ENCODE measurements at places on chromosomes 4 and X.

DNA sequence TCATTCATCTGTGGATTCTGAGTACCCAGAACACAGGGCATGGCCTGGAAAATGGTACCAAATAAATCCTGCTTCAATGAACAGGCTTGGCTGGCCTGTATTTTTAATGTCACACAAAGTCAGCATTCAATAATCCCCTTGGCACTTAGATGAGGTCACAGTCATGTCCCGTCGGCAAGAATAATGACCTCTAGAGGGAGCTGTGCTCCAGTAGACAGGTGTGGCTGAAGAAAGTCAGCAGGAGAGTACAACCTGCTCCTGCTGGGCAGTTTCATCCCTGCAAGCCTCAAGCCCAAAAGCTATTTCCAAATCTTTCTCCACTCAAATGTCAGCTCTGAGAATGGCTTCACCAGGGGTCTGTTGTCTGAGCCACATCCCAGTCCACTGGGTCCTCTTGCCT is 404.0 kb upstream of the F9 start:
- no peak for DNase-seq

- no peak for DNase-seq
These were observed 36.3 kb downstream of the SH3BGRL start for GRCh38 chrX:81238166-81238565.

DNA sequence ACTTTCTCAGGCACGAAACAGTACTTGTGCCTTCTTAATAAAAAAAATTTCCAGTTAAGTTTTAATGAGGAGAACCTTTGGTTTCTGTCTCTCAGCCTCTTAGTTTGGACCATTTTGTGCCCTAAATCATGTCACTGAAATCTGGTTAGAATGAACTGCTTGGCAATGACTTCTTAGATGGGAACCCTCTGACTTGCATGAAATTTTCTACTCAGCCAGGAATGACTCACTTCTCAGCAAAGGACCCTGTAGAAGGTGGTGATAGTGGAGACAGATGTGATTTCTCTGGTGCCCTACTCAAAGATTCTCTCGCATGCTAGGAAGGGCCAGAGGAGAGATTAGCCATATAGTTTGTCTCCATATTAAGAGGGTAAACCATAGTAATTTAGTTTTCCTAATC is 50.5 kb downstream of the RASL11B start:
- DNase-seq, result no peak

- peak; percentile 59 for DNase-seq
These were observed at the start of gene PHKA2 for GRCh38 chrX:18983666-18984380. Gene PHKA2 (minus strand): TSS chrX:18984114. CDS start chrX:18983932, 182 bp downstream.

- no peak for DNase-seq
These were observed 64.7 kb upstream of the CTSO start for GRCh38 chr4:156018383-156018782.

DNA sequence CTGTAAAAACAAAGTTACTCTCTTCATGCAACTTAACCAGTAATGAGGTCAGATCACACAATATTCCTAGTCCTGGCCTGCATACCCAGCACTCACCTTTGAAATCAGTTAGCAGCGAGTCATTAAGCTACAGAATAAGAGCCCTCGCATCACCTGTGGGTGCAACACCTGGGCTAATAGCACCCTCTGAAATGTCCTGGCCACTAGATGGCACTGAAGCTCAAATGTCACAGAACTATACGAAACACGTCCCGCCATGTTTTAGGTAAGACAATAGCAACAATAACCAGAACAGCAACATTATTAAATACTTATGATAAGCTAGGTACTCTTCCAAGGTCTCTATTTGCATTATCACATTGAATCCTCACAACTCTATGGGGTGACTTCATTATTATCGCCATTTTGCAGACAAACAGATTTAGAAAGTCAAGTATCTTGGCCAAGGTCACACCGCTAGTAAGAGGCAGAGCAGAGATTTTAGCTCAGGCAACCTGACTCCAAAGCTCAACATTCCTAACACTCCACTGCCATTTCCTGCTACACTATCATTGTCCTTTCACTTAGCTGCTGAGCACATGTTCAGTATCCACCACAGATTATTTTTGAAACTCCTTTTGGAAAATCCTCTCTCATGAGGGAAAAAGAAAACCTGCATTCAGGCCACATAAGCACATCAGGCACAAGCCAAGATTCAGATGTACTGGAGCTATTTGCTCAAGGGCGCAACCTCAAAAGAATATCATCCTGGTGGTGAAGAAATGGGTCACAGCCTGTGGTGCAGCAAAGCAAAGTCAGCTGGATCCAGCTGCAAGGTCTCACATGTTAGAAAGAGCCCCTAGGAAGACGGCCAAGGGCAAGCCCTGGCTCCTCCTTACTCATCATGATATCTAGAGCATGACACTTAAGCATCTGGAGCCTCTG is 59.5 kb upstream of the KDR start:
- no peak for DNase-seq

DNA sequence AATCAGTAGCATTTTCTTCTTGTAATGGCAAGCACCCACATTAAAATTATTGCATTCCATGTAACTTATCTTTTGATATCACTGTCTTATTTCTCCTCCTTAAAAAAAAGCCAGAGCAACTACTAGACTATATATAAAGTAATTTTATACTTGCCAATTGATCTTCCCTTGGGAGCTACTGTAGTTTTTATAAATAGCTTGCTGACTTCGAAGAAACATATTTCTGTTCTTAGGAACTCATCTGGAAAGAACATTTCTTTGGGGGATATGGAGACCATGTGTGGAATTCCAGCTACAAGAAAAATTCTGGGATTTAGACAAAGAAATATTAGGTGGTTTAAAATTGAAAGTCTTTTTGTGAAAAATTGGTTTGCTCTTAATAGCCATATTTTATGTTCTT is 94.9 kb downstream of the BMPR1B start:
- DNase-seq, result no peak

DNA sequence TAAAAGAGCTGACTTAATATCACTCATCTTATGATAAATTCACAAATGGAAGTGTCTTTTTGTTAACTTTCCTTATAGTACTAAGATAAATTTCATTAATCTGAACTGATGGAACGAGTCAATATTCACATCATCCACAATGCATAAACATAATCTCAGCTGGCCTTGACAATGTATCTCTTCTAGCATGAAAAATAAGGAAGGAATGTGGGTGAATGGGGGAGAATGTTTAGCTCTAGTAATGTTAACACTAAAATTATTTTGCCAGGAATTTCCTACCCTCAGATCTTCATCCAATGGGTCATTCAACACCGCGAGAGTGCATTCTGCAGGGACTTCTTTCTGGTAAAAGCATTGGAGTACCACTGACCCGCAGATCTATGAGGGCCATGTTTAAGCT is 15.8 kb downstream of the TRPC3 start:
- no peak for DNase-seq

DNA sequence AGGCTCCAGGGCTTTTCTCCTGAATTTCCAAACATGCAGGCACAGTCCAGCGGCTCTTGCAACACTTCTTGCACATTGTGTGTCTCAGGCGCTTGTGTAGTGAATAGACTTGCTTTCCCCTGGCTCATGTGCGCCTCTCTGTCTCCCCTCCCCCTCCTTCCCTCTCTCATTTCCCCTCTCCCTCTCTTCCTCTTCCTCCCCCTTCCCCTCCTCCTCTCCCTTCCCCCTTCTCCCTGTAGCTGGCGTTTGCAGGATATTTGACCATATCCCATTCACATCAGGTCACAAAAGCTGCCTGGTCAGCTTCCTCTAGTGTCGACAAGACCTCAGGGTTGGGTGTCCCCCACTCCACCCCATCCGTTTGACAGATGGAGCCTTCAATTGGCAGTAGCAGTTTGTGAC is 2.4 kb downstream of the CHST7 start:
- DNase-seq, result no peak

- DNase-seq, result no peak
These were observed 23.1 kb downstream of the CD40LG start for GRCh38 chrX:136671006-136671610.

DNA sequence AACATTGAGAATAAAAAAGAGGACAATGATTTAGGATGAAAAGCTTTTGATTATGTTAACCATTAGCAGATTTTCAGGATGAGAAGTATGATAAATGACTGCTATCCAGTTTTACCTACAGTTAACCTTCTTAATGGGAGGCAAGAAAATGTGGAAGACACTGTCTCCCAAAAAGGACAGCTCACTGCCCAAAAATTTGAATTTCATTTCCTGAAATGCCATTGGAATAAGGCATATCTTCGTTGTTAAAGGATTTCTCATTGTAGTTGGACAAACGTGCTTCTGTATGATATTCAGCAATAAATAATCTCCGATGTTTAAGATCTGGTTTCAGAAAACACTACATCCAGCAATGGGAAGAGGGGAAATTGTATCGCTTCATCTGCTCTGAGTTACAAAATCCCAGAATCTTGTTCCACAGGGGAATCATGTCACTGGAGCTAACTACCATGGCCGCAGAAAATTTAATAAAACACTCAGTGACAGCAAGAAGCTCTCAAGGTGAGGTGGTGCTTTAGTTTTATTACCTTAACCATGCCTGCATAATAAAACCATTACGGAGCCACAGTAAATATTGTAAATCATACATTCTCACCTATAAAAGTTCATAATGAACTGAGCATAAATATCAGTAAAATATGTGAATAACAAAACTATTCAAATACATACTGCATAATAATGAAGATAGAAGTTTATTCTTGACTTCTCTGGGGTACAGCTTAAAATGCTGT is 552.3 kb downstream of the PCDH7 start:
- DNase-seq, result no peak

GRCh38 chrX:9635803-9636202 is 129.8 kb downstream of the GPR143 start:
- no peak for DNase-seq

GRCh38 chr4:57633212-57633859 is 523.2 kb upstream of the IGFBP7 start:
- no peak for DNase-seq

DNA sequence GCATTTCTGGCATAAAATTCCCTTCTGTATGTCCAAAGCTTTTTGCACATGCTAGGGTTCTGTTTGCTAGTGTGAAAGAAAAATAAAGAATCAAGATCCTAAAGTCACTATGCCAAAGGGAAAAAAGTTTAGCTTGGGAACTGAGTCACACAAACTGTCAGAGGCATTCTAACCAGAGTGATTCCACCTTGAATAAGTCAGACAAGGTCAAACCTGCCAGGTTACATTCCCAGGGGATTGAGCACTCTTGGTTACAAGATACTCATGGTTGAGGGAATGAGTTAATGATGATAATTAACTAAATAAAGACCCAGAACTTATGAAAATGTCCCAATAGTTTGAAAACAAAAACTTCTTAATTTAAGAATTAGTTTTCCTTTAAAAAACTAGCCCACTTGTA is 13.7 kb upstream of the UGT2B17 start:
- DNase-seq, result no peak

DNA sequence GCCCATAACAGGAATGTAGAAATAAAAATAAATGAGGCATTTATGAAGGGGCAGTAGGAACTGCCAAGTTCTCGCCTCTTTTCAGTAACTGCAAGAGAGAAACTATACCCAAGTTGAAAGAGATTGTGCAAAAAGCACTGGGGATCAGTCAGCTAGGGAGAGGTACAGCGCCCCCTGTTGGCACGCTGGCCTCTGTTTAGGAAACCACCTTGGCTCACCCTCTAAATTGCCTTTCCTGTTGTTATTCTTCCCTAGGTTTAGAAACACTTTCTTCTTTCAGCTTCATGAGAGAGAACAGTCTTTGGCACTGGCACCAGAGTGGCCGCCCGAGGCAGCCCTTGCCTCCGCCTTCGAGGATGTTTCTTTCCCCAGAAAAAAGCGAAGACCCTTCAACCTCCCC is 348.5 kb downstream of the MID1IP1 start:
- peak; percentile 53 for DNase-seq

GRCh38 chrX:68703369-68703768 is 55.9 kb downstream of the STARD8 start:
- DNase-seq, result peak; percentile 59

DNA sequence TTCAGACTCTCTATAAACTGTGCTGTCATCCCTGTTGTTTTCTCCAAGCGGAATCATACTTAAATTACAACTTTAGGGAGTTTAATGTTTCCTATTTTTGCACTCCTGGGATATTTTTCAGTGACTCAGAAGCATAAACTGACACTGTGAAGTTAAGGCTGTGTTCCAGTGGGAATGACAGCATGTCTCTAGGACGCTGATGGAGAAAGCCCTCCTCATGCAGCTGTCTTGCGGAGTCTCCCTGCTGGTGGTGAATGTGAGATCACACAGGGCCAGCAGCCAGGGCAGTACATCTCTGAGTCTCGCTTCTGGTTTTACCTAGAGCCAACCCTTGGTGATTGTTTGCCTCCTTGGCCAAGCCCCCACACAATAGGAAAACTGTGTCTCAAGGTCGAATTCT is 53.3 kb downstream of the NFKB1 start:
- DNase-seq, result no peak

DNA sequence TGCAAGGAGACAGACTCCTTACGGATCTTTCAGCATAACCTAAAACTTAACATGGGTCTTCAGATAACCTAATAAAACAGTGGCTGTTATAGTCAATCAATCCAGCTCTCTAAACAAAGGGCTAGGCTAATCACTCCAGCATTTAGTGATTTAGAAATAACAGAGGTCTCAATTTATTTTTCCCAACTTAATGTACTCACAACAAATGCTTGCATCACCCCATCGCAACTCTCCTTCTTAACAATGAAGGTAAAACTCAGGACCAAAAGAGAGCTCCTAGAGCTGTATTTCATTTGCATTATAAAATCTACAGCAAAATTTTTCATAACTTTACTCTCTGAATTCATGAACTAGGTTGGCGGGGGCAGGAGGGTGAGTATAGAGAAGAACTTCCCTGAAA is 1.1 kb downstream of the LIN54 start:
- no peak for DNase-seq

DNA sequence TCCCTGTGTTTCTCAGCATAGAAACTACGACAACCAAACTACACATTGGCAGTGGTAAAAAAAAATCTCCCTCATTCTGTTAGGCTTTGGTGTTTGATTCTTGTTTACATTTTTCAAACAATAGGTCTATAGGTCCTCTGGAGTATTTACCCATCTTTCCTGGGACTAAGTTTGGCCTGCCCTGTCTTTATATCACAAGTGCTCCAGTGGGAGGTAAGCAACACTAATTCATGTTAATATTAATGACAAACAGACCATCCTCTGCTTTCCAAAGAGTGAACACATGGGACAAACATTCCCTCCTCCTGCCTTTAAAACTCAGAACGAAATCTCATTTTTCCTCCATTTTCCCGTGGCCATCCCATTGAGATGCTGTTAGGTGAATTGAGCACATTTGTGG is 514.1 kb upstream of the INTU start:
- DNase-seq, result no peak

DNA sequence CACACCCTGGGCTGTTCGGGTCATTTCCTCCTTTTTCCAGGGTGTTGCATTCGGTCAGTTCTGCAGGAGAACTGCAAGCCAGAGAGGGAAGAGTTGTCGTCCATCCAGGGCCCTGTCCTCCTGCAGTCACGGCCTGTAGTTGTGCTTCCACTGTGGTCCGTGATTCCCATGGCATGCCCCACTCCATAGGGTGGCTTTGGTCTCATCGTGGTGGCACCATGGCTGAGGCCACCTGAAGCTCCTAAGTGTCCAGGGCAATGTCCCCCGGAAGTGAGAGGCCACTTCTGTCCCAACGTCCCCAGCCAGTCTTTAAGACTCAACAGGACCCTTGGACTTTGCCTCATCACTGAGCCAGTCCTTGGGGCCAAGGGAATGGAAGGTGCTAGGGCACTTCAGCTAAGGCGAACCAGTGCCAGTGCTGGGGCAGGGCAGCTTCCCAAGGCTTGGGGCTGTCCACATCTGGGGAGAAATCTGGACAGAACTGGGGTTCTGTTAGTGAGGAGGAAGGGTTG is 83.7 kb downstream of the HTRA3 start:
- DNase-seq, result no peak

All from MV-4-11 (cell line).